NCI-H2171 (cell line): ENCODE measurements at places on chromosomes 7 and 10.
A peak's percentile ranks its signal among the peaks of the same experiment; 100 is the strongest.

GRCh38 chr10:33858326-33858725 is 523.9 kb upstream of the NRP1 start:
- no peak for DNase-seq

DNA sequence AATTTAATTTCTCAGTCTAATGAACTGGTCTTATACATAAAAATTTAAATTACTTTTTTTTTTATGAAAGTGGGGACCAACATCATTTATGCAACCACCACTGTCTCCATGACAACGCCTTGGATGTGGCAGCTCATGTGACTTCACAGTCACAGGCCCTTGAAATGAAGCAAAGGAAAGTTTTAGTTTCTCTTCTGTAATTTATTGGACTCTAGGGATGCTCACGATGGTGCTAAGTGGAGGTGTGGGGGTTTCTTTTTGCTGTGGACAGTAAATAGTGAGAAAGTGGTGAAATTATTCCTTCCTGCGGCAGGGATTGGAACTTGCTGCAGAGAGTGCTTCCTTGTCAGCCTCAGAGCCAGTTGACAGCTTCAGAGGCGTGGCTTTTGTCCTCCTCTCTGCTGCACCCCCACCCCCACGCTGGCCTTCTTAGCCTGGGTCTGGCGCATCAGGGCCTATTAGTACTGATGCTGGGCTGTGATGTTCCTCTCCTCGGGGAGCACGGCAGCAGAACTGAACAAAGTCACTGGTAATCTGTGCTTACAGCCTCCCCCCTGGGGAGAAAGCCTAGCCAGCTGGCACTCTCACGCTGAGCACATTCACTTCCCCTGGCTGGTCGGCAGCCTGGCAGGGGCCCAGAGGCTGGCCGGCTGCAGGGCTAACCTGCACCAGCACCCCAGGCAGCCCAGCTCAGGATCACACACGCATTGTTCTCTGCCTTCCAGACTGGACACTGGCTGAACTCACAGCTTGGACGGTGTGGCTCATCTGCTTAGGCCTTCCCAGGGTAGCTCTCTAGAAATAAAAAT is 517.5 kb upstream of the GALNT17 start:
- peak; percentile 91 for DNase-seq

DNA sequence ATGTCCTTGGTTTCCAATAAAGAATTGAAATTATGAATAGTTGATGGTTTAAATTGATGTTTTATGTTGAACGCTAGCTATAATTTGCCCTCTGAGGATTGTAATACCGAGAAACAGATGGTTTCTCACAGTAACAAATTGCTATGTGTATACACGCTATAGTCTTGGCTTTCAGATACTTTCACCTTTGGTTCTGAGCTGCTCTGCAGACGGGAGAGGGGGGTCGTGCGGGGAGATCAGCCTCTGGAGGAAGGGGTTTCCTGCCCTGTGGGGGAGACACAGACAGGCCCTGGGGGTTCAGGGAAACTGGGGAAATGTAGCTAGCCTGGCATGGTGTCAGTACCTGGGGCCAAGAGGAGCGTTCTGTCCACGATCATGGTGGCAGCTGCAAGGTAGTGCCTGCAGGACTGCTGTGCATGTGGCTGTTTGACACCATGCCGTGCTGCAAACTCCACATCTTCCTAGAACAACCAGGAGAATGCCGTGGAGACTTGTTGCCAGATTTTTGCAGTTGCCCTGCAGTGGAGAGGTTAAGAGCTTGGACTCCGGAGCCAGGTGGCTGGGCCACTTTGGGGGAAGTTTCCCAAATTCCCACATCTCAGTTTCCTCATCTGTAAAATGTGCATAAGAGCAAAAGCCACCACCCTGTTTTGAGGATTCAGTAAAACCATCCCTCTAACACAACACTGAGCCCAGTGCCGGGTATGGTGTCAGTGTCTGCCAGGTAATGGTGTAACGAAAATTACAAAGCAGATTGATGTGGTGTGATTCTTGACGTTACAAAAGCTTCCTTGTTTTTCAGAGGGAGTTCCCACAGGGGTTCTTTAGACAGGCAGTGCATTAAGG is 167.9 kb downstream of the CUX1 start:
- DNase-seq = no peak

GRCh38 chr7:138701537-138701923 is 368 bp upstream of the SVOPL start:
- DNase-seq = no peak

DNA sequence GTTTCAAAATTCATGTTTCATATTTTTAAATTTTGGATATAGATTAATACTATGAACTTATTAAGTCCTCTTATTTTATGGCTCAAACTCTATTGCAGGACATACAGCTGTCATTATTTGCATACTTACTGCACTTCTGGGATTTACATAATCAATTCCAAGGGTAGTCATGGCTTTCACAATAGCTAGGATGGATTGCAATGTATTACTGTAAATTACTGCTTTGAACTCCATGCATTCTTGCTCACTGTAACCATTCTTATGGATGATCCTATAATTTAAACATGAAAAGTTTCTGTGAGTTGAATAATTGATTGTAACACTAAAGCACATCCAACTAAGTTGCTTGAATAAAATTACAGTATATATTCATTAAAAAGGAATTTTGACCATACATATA is 23.5 kb downstream of the GNAT3 start:
- no peak for DNase-seq
